Stimulated activated naive CD8-positive, alpha-beta T cell treated with anti-CD3 and anti-CD28 coated beads, Interleukin-15, amount 100 ng/mL, for 72 hours (primary cell): ENCODE measurements at places on chromosomes 6 and 20.

DNA sequence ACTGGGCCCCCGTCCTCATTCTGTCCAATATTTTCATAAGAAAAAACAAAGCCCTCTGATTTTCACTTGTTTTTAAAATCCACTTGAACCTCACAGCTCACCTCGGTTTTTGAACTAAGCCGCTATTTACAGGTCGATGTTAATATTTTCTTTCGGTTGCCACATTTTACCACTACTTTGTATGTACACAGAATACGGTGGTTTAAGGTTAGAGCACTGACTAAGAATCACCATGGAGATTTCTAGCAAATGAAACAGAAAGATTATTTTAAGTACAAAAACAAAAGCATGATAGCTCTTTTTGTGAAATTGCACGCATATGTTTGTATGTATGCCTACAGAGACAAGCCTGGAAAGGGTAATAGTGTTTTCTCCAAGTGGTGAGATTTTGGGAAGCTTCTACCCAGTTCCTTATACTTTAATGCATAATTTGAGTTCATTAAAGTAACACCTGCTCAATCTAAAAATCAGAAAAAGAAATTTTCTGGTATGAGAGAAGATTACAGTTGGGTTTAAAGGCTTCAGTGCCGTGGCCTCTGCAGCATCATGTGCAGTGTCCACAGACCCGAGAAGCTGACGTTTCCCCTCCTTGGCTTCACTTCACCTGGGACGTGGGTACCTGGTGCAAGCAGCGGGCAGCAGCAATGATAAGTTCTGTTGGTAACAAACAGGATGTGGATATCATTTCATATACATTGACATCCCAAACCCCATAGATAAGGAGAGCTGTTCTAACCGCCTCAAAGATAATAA, 144.0 kb downstream of the UST start:
- DNase-seq = no peak

DNA sequence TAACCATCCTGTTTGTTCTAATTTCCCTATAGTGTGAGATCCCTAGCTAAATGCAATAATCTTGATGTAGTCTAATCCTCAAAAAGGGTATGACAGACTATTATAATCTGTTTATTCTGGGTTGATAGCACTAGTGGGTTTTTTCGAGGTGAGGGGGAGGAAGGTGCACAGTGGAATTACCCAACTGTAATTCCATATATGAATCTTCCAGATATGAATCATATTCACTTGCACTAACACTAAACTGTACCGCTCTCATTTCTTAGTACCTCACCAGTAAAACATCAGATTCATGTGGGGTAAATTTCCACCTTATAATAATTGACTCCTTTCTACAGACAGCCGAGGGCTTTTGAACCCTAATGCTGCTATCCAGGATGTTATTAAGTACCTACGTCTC, 16.5 kb downstream of the NCOA7 start:
- DNase-seq = peak; percentile 28

DNA sequence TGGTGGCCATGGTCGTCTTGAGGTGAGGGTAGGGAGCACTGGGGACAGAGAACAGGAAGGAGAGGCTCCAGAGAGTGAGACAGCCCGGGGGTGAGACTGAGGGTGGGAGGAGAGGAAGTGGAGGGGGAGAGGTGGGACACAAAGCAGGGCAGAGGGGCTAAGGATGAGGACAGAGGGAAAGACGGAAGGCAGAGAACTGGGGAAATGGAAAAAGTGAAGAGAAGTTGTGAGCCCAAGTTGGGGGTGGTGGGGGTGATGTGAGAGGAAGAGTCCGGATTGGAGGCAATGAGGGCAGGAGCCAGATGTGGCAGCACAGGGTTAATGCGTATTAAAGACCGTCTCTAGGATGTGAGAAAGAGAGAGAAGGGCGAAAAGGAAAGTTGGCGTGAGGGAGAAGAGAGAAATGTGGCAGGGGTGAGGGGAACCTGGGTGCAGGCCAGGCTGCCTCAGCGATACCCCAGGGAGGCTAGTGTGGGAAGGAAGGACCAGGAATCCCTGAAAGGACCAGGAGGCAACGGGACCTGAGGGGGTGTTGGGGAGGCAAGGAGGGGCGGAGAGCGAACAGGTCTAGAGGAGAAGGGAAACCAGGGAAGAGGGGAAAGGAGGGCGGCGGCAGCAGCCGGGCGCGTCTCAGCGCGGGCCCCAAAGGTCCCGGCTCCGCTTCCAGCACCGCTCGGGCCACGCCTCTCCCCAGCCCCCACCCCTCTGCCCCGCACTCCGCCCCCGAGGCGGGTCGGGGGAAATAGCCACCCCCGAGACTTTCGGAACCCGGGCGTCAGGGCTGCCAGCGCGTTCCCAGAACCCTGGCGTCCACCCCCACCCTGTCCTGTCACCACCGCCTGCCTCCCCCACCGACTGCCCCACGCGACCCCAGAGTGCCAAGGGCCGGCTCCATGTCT, at the start of gene PPP1R18:
Gene PPP1R18, minus strand, starts transcription at position 637 of the 899 bp plus-strand sequence. Its CDS starts 627 bp downstream, at position 10.
- peak; percentile 83 for DNase-seq

DNA sequence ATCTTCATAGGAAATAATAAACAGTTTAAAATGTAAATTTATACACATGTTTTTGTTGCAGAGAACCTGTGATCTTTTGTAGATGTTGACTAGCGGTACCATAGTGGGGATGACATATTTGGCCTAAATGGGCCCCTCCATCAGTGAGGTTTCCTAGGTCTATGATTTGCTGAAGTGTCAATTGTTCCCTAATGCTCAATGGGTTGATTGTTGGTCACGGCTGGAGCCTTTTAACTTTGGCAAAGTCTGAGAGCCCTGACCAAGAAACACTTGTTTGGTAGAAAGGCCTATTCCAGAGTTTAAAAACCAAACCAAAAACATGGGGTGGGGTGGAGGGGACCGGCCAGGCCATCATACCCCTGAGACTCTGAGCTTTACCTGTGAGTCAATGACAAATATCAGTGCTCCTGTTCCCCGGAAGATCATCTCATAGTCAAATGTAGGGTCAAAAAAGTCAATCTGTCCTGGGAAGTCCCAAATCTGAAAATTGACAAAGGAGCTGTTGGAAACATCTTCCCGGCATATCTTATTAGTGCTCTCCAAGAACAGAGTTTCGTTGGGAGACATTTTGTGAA, 25.1 kb downstream of the RRAGD start:
- no peak for DNase-seq

DNA sequence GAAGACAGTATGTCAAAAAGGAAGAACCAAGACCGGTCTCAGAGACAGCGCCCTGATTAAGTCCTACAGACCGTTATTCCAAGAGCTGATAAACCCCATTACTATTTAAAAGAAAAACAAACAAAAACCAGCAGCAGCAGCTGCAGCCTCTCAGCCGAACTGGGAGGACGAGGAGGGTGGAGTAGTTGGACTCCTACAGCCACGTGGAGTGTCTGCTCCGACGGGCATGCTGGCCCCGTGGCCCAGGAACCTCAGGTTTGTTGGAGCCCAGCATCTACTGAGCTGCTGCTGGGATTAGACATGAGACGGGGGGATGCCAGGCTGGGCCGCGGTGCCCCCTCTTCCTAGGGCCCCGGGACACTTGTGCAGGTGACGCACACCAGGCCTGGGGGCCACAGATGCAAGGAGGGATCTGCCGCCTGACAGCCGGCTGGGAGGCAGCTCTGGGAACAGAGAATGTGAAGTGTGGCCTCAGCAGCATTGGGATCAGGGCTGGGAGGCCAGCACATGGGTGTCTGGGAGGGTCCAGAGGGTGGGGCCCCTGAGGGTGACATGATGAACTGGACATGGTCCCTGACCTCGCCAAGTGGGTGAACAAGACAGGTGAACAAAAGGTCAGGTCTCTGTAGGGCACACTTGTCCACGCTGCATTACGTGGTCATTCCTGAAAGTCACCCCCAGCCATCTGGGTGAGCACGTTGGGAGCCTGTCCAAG, 2.9 kb upstream of the ZBTB46 start:
- DNase-seq = no peak

DNA sequence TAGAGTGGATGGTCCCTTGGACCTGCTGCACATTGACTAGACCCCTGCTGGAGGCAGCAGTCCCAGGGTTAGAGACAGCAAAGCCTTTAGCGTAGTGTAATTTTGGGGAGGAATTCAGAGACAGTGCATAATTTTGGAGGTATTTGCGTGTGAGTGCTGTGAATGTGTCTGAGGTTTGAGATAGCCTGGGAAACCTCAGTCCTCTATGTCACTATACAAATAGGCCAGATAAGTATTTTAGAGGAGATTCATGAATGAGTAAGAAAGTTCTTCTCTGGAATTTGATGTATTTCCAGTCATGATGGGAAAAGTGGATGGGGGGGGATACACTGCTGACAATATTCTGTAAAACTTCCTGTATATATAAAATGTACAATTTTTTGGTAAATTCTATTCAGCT, 25.8 kb upstream of the MTRF1L start:
- no peak for DNase-seq

DNA sequence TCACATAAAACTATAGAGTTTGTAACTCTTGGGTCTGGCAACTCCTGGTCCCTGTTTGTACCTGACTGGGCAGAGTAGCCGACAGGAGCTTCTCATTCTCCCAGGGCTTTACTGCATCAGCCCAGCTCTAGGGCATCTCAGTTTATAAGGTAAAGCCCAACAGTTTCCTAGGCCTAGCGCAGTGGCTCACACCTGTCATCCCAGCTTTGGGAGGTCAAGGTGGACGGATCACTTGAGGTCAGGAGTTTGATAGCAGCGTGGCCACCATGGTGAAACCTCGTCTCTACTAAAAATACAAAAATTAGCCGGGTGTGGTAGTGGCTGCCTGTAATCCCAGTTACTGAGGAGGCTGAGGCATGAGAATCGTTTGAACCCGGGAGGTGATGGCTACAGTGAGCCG, 47.8 kb downstream of the ATP9A start:
- DNase-seq = no peak
